Bladder microvascular endothelial cell (primary cell): ENCODE measurements at places on chromosomes 12 and 14. TPM values are rescaled to one million over a fixed set of nuclear protein-coding genes. Genes with fewer than 3 reads are reported as not detected.

Gene TXNDC16
- 2.8 and 3.5 TPM in 2 replicates for total RNA-seq

Gene EFS
- total RNA-seq, result 0.13 TPM in 1 of 2 replicates, not detected in the other

Gene TAS2R9
- total RNA-seq, result 0.13 TPM in 1 of 2 replicates, not detected in the other

Gene PLBD1
- 0.38 and 1.3 TPM in 2 replicates for total RNA-seq

Gene CDKL1
- total RNA-seq, result 9.7 and 15.1 TPM in 2 replicates
